ENCODE measurements at places on chromosomes 5 and 9.

- no peak for DNase-seq
Observed at GRCh38 chr5:113047733-113048652, 71.4 kb downstream of the DCP2 start.

DNA sequence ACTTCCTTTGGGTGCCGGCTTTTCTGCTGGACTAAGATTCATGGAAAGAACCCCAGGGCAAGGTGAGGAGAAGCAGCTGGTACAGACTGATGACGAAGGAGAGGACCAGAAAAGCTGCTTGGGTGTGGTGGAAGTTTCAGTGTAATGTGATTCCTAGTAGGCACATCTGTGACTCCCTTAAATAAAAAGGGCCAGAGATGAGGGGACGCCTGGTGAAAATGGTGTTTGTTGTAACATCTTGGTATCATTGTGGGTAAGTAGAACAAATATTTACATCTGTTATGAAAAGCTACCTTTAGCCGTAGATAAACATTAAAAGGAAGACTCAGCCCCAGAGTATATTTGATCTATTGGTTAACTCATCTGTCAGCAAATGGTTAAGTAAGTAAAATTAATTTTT, 33.8 kb downstream of the OTULINL start:
- DNase-seq, result no peak

GRCh38 chr9:114037961-114038723, 40.0 kb downstream of the AMBP start:
- DNase-seq, result peak; percentile 52

DNA sequence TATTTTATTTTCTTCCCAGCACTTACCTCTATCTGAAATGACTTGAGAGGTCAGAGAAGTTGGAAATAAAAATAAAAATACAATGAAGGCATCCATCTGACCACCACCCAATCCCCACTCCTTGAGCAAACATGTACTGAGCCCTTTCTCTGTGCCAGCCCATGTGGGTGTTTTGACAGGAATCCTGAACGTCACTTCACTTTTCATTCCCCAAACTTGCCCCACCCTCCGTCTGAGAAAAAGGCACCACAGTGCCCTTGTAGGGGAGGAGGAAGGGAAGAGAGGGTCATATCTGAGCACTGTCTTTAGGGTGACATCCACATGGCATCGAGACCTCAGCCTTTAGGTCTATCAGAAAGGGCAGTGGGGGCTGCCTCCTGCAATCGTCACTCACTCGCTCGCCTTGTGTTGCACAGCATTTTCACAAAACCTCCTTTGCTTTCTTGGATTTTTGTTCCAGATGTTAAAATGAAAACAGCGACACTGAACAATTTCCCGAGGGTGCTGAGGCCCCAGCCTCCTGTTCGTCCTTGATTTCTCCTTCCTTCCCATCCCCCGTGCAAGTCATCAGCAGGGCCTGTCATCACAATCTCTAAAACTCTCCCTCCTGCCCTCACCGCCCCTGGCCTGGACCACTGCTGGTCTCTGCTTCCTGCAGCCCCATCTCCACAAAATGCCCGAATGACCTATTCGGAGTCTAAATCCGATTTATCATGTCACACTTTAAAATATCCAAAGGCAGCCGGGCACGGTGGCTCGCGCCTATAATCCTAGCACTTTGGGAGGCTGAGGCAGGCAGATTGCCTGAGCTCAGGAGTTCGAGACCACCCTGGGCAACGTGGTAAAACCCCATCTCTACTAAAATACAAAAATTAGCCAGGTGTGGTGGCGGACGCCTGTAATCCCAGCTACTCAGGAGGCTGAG, 13.0 kb downstream of the HIGD2A start:
- DNase-seq, result no peak

GRCh38 chr5:24998641-24999040, 353.9 kb upstream of the CDH10 start:
- DNase-seq, result no peak

DNA sequence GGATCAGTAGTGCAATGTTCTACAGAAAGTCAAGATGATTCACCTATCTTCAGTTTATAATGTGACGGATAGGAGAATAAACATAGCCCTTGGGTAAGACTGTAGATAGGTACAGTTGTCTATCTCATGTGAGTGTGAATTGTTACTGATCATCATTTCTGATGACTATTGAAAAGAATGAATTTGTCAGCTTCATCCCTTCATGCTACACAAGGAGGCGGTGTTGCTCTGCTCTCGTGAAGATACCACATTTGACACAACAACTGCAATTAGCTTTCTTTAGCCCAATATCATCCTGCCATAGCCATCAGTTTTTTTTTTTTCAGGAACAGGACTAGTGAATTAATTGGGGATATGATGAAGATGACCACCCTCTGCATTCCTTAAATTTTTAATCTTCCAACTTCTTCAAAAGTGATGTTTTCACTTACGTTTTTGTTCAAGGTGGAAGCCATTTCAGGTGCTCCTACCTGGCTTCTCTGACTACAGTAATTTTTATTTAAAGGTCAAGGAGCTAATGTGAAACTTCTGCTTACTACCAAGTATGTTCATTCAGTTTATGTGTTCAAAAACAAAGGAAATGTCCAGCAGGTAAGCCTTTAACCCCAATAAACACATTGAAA, 152.9 kb upstream of the MOCS2 start:
- no peak for DNase-seq

DNA sequence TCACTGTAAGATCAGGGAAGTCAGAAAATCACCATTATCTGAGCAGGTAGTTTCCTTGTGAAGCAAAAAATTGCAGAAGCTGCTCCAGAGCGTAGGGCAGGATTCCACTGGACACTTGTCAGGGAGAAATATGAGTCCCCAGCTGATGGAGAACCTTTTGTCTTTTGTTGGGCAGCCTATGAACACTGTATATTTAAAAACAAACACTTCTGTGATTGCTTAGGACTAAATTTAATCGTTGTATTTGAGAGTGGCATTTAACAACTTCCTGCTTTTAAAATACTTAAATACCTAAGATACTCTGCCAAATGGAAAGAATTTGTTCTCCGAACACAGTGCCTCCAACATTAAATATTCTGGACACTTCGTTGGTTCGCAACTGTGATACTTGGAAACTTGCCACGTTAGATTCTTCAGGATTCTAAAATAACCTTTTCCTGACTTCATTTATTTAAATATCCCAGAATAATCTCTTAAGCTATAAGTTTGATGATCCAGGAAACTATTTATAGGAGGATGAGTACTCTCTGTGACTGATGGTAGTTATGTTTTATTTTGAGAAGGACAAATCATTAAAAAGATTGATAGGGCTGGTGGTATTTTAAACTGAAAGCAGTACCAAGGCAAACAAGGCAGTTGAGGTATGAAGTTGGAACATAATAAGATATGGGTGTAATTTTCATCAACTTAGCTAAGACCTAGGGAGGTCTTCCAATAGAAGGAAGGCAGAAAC, 2.7 kb upstream of the HSPA4 start:
- DNase-seq, result no peak

DNA sequence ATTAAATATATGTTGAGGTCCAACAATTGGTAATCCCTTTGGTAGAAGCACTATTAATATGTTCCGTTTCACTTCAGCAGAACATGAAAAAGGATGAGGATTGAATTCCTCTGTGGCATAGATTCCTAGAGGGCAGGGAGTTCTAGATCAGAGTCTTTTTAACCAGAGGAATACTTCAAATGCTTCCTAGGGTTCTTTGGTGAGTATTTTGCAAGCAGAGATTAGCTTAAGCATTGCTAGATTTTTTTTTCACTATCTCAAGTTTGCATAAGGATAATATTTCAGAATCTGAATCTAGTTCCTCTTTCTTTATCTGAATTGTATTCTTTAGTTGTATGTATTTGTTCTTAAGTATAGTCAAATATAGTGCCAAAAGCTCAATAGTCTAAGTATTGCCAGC, 116.6 kb upstream of the ADAMTSL1 start:
- no peak for DNase-seq

DNA sequence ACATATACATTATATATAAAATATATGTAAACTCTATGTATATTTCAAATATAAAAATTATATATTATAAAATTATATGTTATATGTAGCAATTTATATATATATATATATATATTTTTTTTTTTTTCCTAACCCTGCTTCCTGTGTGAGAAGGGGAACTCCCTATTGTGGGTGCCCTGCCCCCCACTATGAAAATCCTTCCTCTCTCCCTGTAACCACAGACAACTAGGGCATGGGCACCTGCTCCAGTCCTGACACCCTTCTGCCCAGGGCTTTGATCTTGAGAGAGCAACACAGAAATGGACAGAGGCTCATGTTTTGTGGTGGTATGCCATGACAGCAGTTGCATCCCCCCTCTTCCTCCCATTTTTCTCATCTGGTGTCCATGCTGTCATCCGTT, 148.7 kb upstream of the IL12B start:
- DNase-seq, result no peak

DNA sequence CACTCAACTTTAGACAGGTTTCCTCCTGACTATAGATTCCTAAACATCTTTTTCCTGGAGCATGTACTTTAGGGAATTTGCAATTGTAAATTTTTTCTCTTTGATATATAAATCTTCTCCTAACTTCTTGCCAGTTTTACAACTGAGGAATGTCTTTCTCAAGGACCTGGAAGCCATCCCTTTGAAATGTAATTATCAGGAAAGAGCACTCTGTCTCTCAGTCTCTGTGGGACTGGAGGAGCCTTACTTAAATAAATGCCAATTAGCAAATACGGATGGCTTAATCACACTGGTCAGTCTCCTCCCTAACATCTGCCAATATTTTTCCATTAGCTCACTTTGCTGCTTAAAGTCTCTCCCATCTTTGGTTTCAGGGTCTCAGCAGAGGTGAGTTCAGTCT, 344.3 kb upstream of the ARRDC3 start:
- DNase-seq, result peak; percentile 33

DNA sequence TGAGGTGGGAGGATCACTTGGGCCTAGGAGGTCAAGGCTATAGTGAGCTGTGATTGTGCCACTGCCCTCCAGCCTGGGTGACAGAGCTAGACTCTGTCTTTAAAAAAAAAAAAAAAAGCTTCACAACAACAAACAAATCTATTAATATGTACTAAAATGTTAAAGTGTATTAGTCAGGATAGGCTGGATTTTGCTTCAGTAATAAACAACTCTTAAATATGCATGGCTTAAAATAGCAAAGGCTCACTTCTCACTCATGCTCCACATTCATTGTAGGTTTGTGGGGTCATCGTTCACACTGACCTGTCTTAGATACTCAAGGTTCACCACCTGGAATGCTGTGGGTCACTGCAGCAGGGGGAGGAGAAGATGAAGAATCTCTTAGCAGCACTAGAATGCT, 33.8 kb upstream of the COL15A1 start:
- no peak for DNase-seq

DNA sequence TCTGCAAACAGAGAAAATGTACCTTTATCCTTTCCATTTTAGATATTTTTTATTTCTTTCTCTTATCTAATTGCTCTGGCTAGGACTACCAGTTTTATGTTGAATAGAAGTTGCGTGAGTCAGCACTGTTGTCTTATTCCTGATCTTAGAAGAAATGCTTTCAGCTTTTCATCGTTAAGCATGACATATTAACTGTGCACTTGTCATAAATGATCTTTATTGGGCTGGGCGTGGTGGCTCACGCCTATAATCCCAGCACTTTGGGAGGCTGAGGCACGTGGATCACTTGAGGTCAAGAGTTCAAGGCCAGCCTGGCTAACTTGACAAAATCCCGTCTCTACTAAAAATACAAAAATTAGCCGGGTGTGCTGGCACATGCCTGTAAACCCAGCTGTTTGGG, 8.2 kb upstream of the ECM2 start:
- no peak for DNase-seq

- DNase-seq, result no peak
Observed at GRCh38 chr9:11931109-11931508, 762.1 kb upstream of the TYRP1 start.

DNA sequence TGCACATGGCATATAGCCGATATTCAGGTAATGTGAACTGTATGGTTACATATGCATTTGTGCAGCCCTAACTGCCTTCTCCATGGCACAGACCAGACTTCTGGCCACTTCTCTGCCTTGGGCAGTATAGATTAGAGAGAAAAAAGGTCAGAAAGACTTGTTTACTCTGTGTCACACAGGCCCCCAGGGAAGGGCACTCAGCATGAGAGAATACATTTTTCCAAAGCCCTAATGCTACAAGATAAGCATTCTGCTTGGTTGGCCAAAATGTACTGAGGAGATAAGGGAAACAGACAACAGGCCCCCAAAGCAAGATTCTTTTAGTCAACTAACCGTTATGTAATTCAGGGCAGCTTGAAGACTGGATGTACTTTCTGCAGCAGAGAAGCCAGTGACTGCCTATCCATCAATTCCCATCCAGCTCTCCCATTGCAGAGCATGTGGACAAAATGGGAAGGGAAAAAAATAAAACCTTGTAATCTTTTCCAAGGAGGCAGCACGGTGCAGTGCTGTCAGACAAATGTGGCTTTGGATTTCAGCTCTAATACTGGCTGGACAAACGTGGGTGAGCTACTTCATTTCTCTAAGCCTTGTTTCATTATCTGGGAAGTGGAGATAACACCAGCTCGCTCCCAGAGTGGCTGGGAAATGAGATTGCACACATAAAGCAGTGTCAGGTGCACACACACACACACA, 205.9 kb downstream of the NSG2 start:
- no peak for DNase-seq

DNA sequence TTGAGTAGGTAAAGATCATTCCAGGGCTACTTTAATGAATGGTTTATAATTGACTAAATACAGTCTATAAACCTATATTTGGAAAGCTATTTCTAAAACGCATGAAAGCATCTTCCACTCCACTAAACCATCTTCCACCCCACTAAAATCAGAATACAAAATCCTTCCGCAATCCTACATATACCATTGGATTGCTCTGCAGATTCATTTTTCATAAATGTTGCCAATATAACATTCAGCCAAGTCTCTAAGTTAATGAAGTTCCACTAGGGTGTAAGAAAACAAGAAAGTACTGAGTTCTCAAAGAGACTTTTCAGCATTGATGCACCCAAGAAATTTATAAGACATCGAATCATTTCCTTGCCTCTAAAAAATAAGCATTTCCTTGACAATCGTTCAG, 4.7 kb downstream of the SLC24A2 start:
- DNase-seq, result no peak

Data from NCI-H524 treated with DMSO at 0.1 percent for 48 hours (cell line).